Smooth muscle cell of the pulmonary artery (primary cell): ENCODE measurements at places on chromosomes 5 and 9. TPM values are rescaled to one million over a fixed set of nuclear protein-coding genes. Genes with fewer than 3 reads are reported as not detected.

KIF20A gene
- 8.9 and 21.6 TPM in 2 replicates for total RNA-seq

GLRX gene
- 24.8 and 59.6 TPM in 2 replicates for total RNA-seq

UTP15 gene
- 10.2 and 16.0 TPM in 2 replicates for total RNA-seq

NTNG2 gene
- 3.4 and 3.8 TPM in 2 replicates for total RNA-seq

FBP2 gene
- total RNA-seq, result not detected in 2 replicates

RAPGEF1 gene
- 22.7 and 31.9 TPM in 2 replicates for total RNA-seq

NXNL2 gene
- total RNA-seq, result 1.1 and 1.3 TPM in 2 replicates

IL3 gene
- not detected in 2 replicates for total RNA-seq

ABO gene
- total RNA-seq, result not detected in 2 replicates

PTCH1 gene
- 0.89 and 4.0 TPM in 2 replicates for total RNA-seq

TAF1L gene
- under 0.01 TPM in 1 of 2 replicates, not detected in the other for total RNA-seq

ZNF367 gene
- 2.7 and 3.6 TPM in 2 replicates for total RNA-seq

PCDHGA8 gene
- total RNA-seq, result 4.0 and 4.3 TPM in 2 replicates

TCF7 gene
- 0.40 and 0.98 TPM in 2 replicates for total RNA-seq

CAVIN4 gene
- total RNA-seq, result 1.6 TPM in 2 replicates

ALDH1B1 gene
- total RNA-seq, result 18.4 and 44.8 TPM in 2 replicates

RNF208 gene
- total RNA-seq, result 1.2 and 2.8 TPM in 2 replicates

DPM2 gene
- 11.1 and 12.9 TPM in 2 replicates for total RNA-seq

CSF2 gene
- total RNA-seq, result 1.9 TPM in 1 of 2 replicates, not detected in the other

ADGRD2 gene
- total RNA-seq, result not detected in 2 replicates

ZNF883 gene
- 3.2 and 3.3 TPM in 2 replicates for total RNA-seq

CDC25C gene
- 0.69 and 1.8 TPM in 2 replicates for total RNA-seq

PCSK1 gene
- 0.30 and 17.2 TPM in 2 replicates for total RNA-seq

ATP10B gene
- total RNA-seq, result 0.03 TPM in 1 of 2 replicates, not detected in the other

DBH gene
- not detected in 2 replicates for total RNA-seq

PCDHGB2 gene
- total RNA-seq, result 3.2 and 3.9 TPM in 2 replicates

FIBCD1 gene
- 7.2 and 10.7 TPM in 2 replicates for total RNA-seq

SPINK4 gene
- total RNA-seq, result 0.91 TPM in 1 of 2 replicates, not detected in the other

WDR55 gene
- 23.5 and 23.7 TPM in 2 replicates for total RNA-seq

EFNA5 gene
- total RNA-seq, result 1.1 and 4.8 TPM in 2 replicates

ARHGEF39 gene
- 0.26 and 0.83 TPM in 2 replicates for total RNA-seq

RANBP6 gene
- 21.0 and 29.5 TPM in 2 replicates for total RNA-seq

PCDHA10 gene
- total RNA-seq, result 0.26 and 0.50 TPM in 2 replicates

PCDHGA10 gene
- total RNA-seq, result 8.3 and 9.4 TPM in 2 replicates

INSL6 gene
- not detected in 2 replicates for total RNA-seq

GRXCR2 gene
- total RNA-seq, result not detected in 2 replicates

RNF183 gene
- not detected in 2 replicates for total RNA-seq

PCDHGA7 gene
- total RNA-seq, result 6.9 and 10.3 TPM in 2 replicates

TMEM267 gene
- total RNA-seq, result 26.4 and 27.3 TPM in 2 replicates

CYLC2 gene
- total RNA-seq, result not detected in 2 replicates

CARTPT gene
- total RNA-seq, result not detected in 2 replicates

JAKMIP2 gene
- 0.13 and 0.26 TPM in 2 replicates for total RNA-seq

PLPP7 gene
- total RNA-seq, result 17.2 and 18.9 TPM in 2 replicates

GFRA3 gene
- total RNA-seq, result 0.03 TPM in 1 of 2 replicates, not detected in the other

NR5A1 gene
- not detected in 2 replicates for total RNA-seq

PCDHGB5 gene
- 34.3 and 47.0 TPM in 2 replicates for total RNA-seq

MARCHF11 gene
- not detected in 2 replicates for total RNA-seq

IL31RA gene
- 0.13 and 0.76 TPM in 2 replicates for total RNA-seq

PCDHGA3 gene
- 0.79 and 3.0 TPM in 2 replicates for total RNA-seq

NDUFA8 gene
- 27.7 and 37.6 TPM in 2 replicates for total RNA-seq

LCNL1 gene
- 0.50 and 1.1 TPM in 2 replicates for total RNA-seq

GPX8 gene
- total RNA-seq, result 110 and 162 TPM in 2 replicates

GCNT4 gene
- total RNA-seq, result 1.8 and 5.0 TPM in 2 replicates
